ENCODE measurements at places on chromosomes 11 and 22.
A peak's percentile ranks its signal among the peaks of the same experiment; 100 is the strongest.

DNA sequence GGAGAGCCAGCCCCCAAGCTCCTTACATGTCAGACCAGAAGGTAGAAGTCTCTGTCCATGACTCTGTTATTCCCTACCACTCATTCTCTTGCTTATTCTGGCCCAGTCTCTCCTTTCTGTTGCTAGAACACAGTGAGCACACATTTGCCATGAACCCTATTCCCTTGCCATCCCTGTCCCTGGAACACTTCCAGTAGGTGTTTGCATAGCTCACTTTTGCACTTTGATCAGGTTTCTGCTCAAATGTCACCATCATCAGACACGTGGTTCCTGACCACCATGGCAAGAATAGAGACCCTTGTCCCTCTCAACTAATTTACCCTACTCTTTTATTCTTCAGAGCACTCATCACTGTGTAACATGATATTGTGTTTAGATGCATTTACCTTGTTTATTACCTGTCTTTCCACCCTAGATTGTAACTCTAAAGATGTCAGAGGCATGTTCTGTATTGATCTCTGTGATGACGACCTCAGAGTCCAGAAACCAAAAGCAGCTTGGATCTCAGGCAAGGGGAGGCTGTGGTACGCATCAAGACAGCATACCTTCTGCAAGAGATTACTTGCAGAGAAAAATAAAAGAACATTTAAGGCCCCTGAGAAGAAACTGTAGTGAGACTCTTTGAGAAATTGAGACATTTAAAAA lies 606.4 kb downstream of the OPCML start:
- DNase-seq: no peak

GRCh38 chr11:114438303-114438702 lies 964 bp upstream of the REXO2 start:
- no peak for DNase-seq

DNA sequence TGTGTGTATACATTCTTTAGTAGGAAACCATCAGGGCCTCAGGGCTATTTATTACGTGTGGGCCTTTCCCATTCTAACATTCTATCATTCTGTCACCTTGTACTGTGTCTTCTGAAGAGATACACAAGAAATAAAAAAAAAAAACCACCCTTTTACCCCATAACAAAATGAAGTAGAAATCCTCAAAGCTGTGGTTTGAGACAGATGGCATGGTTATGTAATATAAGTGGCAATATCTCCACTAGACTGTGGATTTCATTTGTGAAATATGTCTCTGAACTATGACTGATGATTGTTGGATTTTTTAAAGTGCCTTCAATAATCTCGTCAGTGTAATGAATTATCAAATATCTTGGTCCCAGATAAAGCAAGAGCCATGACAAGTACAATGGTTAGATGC lies 150.0 kb upstream of the BLID start:
- DNase-seq: no peak

GRCh38 chr11:127649071-127649470 lies 648.5 kb upstream of the KIRREL3 start:
- DNase-seq: no peak

- DNase-seq: no peak
Measured at GRCh38 chr11:130476922-130477491, 28.6 kb downstream of the ADAMTS15 start.

DNA sequence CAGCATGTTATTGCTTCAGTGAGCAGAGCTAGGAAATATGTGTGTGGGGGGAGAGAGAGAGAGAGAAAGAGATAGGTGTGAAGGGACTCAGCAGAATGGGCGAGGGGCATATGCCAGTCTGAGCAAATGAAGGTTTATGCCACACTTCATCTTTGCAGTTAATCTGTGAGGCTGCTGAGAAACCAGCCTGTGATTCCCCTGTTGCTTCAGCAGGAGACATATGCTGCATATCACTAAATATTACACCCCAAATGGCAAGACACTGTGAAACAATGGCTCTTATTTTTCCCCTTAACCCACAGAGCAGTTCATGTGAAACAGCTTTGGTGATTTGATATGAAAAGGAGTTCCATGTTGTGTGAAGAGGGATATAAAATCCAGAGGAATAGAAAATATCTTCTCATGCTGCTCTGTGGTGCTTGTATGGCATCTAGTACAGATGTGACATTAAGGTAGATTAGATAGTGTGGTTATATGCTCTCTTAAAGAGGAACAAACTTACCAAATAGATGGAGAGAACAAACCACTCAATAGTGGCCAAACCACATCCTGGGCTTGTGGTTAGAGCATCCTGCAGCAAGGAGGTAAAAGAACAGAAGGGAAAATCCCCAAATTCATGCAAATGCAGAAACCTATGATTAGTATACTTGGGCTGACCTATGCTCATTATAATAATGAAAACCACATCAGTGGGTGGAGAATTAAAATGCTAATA lies 864.2 kb downstream of the FAM181B start:
- DNase-seq: peak; percentile 87
